ENCODE measurements at places on chromosomes 3 and 15.

DNA sequence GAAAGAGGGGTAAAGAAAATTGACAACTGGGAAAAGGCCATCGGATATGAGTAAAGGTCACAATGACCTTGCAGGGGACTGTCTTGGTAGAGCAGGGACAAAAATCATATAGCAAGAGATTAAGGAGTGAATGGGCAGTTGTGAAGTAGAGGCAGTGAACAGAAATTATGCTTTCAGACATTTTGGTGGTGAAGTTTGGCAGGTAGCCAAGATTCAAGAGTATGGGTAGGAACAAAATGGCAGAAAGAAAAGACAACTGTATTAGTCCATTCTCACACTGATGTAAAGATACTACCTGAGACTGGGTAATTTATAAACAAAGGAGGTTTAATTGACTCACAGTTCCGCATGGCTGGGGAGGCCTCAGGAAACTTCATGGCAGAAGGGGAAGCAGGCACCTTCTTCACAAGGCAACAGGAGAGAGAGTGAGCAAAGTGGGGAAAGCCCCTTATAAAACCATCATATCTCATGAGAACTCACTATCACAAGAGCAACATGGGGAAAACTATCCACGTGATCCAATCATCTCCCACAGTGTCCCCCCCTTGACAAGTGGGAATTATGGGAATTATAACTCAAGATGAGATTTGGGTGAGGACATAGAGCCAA lies 84.0 kb downstream of the CGNL1 start:
- DNase-seq = no peak

GRCh38 chr3:122148941-122149627 lies 34.4 kb upstream of the CASR start:
- no peak for DNase-seq

DNA sequence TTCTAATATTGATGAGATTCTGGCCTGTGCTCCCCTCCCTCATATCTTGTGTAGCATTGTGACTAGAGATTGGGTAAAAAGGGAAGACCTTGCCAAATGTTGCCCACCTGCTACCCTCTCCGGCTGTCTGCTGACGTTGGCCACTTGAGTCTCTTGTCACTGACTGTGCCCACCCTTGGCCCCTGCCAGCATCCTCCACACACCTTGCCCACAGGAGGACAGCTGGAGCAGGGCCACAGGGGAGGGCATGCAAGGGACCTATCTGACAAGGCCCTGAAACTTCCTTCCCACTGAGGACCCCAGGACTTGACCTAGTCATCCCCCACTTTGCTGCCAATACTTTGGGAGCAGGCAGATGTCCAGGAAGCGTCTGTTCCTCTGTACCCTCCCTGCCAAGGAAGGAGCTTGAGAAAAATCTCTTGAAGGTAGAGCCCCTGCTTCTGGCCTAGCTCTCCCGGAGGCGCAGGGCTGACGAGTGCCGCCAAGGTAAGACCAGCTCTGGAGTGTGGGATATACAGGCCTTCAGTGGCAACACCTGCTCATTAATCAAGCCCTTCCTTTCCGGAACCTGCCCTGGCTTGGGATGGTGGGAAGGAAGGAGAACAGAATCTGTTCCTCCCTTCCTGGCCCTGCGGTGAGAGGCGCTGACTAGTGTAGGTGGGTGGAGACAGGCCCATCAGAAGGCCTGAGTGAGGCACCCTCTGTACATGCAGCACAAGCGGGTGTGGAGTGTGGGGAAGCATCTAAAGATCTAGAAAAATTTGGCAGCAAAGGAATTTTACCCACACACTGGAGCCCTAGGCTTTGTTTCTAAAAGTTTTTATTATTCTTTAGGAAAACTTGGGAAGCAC lies 4.9 kb upstream of the PAK6 start:
- DNase-seq = no peak

GRCh38 chr3:18987862-18988447 lies 160.4 kb upstream of the KCNH8 start:
- DNase-seq = no peak

DNA sequence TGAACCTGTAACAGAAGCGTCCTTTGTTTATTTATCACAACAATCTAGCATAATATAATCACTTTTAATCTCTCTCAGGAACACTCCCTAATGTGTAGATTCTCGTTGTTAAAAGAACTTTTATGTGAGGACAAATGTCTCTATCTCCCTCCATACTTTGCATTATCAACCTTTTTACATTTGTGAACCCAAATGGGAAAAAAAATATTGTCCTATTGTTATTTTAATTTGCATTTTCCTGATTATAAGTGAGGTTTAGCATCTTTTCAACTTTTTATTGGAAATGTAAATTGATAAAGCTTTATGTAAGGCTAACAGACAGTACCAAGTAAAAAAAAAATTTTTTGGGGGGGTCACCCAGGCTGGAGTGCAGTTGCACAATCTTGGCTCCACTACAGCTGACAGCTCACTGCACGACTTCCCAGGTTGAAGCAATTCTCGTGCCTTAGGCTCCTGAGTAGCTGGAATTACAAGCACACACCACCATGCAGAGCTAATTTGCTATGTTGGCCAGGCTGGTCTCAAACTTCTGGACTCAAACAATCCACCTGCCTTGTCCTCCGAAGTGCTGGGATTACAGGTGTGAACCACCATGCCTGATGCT lies 33.0 kb upstream of the DENND4A start:
- DNase-seq = no peak

DNA sequence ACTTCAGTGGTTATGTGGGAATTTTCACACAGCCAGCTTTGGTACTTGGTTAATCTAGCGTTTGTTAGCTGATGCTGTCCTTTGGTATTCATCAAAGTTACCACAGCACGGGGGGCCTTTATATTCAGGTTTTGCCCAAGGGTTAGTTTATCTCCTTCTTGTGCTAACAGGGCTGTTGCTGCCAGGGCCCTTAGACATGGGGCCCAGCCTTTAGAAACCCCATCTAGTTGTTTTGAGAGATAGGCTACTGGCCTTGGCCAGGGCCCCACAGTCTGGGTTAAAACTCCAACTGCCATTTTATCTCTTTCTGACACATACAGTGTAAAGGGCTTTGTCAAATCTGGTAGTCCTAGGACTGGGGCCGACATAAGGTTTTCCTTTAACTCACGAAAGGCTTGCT lies 7.5 kb upstream of the DNAAF4 start:
- no peak for DNase-seq

GRCh38 chr3:152258448-152259393 lies 10.0 kb upstream of the MBNL1 start:
- peak; percentile 36 for DNase-seq

DNA sequence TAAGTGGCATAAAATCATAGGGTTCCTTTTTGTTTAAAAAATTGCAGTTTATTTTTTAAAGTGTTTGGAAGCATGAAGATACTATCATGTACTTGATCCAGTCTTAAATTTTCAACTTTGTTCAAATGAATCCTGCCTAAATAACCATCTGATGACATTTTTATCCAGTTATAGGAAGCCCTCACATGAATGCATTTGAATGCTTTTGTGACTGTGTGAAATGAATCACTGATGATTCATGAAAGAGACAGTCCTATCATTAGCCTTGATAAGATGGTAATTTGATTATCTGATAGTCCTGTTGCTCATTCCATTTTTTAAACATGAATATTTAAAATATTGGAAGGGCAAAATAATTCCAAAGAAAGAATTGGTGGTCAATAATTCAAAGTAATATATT lies 401.9 kb upstream of the ROBO2 start:
- DNase-seq = no peak

GRCh38 chr15:41904541-41905005 lies 10.7 kb upstream of the SPTBN5 start:
- peak; percentile 46 for DNase-seq

DNA sequence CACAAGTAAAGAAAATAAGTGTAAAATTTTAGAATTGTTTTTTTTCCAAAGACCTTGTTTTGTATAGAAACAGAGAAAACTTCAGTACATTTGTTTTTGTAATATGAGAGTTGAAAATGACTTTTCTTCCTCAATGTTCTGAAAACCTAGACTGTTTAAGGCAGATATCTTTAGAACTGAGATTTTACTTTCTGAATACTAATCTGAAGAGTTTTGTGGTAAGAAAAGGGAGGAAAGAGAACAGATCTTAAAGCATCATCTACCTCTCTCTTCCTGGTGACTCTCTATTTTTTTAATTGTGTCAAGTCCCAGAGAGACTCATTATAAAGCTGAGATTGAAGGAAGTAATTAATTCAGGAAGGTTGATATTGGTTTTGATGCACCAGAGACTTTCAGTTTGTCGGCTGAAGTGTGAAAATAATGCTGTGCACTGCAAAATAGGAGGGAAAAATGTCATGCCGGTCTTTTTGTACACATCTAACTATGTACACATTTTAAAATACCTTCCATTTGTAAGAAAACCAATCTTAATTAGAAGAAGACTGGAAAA lies 142.1 kb upstream of the NAALADL2 start:
- DNase-seq = no peak

DNA sequence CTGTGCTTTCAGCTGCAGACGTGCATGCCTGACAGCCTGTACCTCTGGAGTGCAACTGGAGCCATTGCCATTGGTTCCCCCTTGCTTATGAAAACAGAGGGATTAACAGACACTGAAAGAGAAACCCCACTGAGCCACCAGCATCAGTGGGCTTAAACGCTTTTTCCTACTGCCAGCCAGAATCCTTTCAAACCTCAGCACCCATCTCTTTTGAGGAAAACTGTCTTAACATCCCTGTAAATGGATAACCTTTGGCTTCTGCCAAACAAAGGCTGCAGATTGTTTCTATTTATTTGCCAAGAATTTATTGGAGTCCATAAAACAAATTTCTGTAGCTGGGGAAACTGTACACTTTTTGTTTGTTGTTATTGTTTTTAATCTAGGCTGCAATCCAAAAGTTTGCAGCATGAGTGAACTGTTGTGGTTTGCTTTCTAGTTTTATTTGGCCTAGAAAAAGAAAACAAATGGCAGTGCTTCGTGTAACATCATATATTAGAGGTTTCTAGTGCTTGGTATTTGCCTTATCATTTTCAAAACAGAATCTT lies 369.2 kb upstream of the IL12A start:
- DNase-seq = no peak

DNA sequence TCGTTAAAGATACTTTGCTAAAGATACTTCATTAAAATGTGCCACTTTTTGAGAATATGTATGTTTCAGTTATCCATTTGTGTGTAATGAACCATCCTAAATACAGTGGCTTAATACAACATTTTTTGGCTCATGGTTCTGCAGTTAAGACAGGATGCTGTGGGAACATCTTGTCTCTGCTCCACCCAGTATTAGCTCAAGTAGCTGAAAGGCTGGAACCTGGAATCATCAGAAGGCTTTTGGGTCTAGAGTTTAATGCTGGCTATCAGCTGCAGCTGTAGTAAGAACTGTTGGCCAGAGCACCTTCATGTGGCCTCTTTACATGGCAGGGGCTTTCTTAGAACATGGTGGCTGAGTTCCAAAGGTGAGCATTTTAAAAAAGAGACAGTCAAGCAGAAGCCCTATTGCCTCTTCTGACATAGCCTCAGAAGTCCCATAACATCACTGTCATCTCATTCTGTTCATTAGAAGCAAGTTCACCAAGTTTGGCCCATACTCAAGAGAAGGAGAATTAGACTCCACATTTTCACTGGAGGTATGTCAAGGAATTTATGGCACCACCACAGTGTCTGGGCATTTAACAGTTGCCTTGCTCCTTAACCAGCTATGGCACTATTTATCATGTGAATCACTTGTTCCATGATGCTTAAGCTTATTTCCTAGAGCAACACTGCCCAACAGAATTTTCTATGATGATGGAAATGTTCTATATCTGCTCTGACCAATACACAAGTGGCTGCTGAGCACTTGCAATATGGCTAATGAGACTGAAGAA lies 70.4 kb upstream of the PDZRN3 start:
- DNase-seq = no peak
